ENCODE measurements at places on chromosomes 6 and 20.

DNA sequence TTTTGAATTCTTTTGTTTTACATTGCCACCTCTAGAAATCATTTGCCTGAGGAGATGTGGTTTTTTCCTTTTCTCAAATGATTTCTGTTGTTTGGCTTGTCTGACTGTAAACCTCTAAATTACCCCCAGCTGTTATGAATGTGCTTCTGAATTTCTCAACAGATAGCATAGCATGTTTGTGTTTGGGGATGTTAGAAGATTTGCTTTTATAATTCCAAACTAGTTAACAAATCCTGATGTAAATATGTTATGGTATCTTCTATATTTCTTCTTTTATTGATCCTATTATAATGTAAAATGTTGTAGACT lies 31.6 kb upstream of the EZR start:
- no peak for DNase-seq

DNA sequence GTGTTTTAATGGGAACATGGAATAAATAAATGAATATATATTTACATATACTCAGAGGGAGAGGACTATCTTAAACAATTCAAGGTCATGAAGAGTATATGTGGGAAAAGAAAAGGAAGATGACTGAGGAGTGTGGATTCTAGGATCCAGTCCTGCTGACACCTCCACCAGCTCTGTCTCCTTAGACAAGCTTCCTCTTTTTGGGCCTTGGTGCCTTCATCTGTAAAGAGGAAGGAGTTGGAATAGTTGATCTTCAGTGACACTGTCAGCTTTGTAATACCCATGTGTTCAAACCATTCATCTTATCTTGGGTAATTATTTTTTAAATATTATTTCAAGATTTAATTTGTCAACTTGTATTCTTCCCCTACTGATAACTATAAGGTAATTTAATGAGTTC lies 338.0 kb downstream of the ADGRB3 start:
- DNase-seq: no peak

DNA sequence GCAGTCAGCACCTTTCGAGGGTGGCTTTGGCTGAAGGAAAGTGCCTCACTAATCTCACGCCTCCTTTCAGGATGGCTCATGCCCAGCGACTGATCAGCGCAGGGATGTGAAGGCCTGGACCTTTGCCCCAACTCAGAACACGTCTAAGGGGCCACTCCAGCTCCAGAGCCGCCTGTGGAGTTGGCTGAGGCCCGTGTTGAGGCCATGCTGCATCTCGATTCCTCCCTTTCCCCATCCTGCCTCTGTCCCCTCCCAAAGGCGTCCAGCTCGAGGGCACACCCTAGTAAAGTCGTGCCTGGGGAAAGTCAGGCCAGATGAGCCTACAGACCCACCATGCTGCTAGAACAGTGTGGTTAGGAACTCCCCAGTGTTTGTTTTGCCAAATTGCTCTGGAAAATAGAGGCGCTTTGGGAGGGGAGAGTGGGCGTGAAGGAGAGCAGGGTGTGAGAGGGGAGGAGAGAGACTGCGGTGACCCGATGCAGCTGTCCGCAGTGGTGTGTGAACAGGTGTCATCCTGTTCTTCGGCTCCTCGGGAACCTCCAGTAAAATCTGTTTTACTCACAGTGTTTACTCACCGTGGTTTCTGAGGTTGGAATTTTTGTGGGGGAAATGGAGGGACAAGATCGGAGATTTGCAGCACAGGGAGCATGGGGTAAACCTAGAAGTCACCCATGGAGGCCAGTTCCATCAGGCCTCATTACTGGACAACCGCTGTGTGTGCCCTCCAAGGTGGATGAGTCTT lies 85.0 kb upstream of the PMEPA1 start:
- peak; percentile 52 for DNase-seq

DNA sequence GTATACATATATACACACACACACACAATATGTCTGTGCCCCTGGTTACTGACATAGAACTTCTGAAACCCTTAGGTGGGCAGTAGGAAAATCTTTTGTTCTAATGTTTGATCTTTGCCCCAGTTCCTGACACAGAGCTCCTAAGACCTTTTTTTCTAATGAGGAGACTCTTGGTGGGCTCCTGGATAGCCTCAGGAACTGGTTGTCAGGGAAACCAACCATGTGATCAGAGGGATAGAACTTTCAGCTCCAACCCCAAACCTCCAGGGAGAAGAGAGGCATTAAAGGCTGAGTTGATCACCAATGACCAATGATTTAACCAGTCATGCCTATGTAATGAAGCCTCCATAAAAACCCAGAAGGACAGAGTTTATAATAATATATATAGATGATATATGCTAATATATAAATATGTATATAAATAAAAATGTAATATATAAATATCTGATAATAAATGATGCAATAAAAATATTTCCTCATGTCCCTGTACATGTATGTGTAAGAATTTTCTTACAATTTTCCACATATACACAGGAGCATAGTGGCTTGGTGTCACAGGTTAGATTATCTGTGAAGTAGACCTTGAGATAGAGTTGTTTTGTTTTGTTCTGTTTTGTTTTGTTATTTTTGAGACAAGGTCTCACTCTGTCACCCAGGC lies 93.3 kb downstream of the GPX5 start:
- DNase-seq: no peak

DNA sequence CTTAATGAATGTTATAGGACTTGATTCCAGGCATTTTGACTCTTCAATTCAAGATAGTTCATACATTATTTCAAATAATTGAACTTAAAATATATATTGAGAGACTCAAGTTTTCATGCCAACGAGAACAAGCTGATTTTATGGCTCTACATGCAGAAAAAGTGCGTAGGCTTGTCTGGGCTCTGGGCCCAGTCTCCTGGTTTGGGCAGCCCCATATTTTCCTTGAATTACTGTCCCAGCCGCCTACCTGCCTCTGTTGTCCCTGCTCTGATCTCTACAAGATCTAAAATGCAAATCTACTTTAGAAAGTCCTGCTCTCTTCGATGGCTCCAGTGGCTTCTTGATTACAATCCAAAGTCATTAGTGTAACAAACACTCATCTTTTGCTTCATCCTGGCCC lies 537.4 kb upstream of the CHD6 start:
- DNase-seq: no peak

GRCh38 chr20:24934101-24934661 lies 14.9 kb upstream of the CST7 start:
- DNase-seq: no peak

- no peak for DNase-seq
Measured at GRCh38 chr20:45358282-45359068, 4.5 kb upstream of the SYS1 start.

DNA sequence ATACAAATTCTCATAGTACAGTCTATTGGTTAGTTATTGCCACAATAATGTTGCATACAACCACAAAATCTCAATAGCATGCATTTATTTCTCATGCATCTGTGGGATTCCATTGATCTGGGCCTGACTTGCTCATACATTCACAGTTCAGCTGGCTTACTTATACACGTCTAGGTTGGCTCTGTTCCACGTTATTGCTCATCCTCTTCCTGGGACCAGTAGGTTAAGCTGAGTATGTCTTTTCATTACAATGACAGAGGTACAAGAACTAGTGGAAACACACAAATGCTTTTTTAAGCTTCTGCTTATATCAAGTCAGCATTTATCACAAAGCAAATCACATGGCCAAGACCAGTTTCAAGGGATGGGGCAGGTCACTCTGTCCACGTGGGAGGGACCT lies 485.3 kb upstream of the BTBD3 start:
- no peak for DNase-seq

DNA sequence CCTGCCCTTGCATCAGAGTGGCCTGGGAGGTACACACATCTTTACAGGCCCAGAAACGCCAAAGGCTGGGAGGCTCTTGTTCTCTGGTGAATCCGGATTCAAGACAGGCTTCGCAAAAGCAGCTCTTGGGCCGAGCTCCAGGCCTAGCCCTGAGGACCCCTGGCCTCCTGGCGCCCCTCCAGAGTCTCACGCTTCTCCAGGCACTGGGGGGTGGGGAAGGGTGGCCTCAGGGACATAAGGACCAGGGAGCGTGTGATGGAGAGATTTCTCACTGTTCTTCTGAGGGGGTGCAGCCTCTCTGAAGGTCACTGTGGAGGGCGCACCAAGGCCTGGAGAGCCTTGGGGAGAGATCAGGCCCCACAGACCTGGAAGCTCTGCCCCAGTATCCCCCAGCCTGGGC lies 349.2 kb downstream of the ZFAND3 start:
- DNase-seq: no peak

GRCh38 chr20:46367967-46368901 lies 38.2 kb downstream of the ELMO2 start:
- no peak for DNase-seq

DNA sequence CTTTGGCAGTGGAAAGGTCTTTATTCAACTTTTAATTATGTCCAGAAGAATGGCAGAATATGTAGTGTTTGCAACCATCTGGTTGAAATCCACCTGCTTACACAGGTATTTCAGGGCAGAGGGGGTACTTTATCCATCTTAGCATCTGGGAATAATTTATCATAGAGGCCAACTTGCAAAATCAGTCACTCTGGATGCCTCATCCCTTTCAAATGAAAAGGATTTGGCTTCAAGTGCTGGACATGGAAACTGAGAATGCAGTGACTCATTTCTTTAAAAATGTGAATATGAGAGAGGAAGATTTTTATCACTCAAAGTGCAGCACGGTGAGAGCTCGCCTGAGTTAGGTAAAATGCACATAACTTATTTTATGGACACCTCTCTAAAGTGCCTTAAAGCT lies 758.3 kb downstream of the KIF16B start:
- DNase-seq: no peak

DNA sequence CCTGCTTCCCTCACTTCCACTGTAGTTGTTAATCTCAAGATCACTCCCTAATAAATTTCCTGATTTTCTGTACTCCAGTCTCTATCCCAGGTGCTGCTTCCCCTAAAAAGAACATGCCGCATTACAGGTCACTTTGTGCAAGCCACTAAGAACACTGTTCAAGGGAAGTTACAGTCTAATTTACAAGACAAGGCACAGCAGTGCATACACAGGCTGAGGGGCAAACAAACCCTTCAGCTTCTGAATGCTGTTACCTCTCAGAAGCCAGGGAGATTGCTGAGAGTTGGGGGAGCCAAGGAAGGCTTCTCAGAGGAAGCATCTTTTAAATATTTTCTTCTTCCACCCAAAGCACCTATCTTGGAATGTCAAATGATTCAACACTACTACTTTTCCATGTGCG lies 445.3 kb upstream of the FLRT3 start:
- no peak for DNase-seq

- DNase-seq: peak; percentile 72
Measured at GRCh38 chr20:58127701-58128111, 100.7 kb downstream of the ANKRD60 start.

GRCh38 chr6:161422710-161423680 lies 149.1 kb upstream of the AGPAT4 start:
- no peak for DNase-seq

- no peak for DNase-seq
Measured at GRCh38 chr6:3289664-3290055, 30.9 kb downstream of the PSMG4 start.

GRCh38 chr6:54716877-54717276 lies 129.7 kb upstream of the FAM83B start:
- no peak for DNase-seq

All from H54 (cell line).